Hypothalamus (tissue), 51 donors: ENCODE measurements at places on chromosomes 6 and 20.

GRCh38 chr20:57332105-57333089 lies 2.8 kb downstream of the SPO11 start:
- no peak for DNase-seq

DNA sequence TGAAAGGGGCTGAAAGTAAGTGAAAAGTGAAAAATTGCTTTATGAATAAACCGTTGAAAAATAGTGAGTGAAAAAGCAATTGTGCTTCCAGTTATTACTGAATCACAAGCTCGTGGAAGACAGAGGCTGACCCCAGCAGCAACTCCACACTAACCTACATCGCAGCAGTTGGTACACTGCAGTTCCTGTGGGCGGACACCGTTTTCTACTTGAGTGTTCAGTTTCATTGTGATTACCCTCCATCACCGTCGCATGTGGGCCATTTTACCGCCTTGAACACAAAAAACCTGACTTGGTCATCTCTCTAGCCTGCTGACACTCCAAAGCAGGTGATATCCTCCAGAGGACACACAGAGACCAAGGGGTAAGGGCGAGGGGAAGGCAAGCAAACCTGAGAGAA lies 28.4 kb downstream of the PRDM1 start:
- no peak for DNase-seq

DNA sequence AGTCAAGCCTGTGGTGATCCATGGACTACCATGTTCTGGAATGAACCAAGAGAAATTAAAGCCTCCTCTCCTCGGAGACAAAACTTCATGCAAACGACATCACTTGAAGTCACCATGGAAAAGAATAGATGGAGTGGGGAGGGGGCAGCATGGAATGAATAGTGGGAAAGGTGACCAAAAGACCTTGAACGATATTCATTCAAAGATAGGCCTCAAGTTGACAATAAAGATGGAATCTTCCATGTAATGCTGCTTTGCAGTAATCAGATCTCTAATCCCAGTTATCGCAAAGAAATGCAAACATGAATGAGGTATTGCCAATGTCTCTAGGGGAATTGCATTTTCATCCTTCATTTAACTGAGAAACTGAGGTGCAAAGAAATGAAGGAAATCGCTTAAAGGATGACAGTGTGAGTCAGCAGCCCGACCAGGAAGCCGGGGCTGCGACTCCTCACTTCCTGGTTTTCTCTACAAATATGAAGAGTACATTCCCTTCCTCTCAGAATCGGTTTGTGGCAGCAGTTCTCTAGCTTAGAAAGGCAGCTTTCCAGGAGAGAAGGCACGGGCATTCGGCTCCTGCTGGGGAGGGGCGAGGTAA lies 65.6 kb upstream of the RREB1 start:
- no peak for DNase-seq

DNA sequence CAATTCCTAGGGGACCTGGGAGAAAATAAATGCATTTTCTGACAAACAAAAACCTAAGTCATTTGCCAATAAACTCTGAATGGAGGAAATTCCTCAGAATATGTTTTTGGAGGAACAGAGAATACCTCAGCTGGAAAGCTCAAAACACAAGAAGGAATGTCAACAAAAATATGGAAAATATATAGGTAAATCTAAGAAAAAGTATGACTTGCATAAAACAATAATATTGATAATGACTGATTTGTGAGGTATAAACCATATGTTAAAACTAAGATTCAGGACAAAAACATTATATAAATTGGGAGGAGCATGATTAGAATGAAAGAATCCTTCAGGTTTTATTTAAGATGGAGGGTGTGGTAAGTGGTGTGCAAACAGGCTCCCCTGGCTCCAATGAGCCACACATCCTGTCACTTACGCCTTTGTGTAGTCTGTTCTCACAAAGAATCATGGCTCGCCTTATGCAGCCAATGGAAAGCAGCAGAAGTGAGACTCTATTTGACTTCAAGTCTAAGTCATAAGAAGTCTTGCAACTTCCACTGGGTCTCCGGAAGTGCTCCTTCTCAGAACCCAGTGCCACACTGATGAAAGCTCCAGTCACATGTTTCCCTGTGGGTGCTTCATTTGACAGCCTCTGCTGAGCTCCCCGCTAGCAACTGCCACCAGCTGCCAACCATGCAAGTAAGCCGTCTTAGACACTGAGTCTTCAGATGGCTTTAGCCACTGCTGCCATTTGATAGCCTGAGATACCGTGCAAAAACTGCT lies 8.1 kb downstream of the CFAP61 start:
- DNase-seq, result no peak
